ENCODE measurements at places on chromosomes 13 and 19.

GRCh38 chr13:34413538-34414210 is 528.4 kb upstream of the NBEA start:
- DNase-seq: no peak

DNA sequence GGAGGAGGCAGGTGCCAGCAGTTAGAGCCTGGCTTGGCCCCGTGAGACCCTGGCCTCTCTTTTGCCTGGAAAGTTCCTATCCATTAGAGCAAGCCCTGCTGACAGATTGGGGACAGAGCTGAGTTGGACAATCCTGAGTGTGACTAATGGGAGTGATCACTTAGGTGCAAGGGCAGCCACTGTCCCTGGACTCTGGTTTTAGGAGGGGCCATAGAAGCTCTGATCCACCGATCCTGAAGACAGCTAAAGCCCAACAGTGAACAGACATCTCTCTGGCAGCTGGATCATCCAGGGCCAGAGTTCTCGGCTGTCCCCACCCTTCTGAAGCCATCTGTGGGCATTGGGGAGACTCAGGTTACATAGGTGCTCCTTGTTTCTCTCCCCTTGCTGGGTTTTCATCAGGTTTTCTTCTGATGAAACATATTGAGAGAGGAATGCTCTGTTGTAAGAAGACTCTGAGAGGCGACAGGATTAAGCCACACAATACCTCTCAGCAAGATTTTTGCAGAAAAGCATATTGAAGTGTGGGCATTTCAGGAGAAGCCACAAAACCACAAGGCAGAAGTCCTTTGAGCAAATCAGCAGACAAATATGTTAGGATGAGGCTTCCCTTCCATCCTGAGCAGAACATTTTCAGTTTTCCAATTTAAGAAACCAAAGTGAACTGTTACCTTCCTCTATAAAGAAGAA is 288.0 kb upstream of the MAB21L1 start:
- DNase-seq: peak; percentile 64

DNA sequence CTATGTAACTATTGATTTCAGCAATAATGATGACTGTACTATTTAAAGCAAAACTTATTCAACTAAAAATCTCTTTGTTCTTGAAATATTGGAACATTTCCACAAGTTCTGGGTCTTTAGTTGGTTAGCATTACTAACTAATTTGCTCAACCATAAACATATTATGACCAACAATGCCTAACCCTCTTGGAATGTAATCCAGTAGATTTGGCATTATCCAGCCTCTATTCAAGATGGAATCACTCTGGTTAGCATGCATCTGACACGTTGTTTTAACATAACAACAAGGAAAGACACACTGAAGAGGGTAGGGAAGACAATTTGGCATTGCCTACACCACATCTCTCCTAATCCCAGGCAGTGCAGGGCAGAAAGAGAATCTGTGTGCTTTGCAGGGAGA is 941.3 kb upstream of the PCDH20 start:
- DNase-seq: no peak

- no peak for DNase-seq
Measured at GRCh38 chr13:24328145-24328544, 18.8 kb downstream of the C1QTNF9 start.

DNA sequence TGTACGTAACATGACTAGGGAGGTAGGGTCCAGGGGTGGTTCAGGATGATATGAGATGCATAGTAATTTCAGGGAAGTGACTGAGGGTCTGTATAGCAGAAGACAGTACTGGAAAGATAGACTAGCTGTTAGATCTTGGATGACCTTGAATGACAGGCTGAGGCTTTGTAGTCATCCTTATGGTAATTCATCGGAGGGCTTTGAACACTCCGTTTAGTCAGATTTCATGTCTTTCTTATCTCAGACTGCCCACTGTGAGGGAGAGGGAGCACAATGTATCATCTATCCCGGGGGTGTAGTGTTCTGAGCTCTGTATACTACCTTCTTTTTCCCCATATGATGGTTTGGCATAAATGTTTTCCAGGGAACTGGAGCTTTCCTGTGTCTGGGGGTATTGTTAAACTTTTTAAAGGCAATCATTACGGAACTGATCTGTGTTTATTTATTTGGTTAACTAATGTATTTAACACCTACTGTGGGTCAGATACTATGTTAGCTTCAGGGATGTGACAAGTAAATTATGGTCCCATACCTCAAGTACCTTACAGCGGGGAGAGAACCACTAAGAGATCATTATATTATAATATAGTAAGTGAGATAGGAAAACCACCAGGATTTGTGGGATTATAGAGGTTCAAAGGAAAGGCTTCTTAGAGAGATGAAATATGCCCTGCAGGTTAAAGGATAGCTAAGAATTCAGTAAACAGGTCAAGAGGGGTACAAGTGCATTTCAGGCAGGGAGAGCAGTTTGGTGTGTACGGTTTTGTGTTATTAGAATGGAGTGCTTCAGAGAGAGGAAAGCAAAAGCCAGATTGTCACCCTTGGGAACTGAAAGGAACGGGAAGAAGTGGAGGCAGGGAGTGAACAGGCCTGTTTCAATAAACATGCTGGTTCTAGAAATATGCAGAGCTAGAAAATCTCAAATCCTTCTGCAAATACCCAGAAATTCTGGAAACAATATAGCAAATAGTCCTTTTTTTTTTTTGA is 164.8 kb upstream of the KL start:
- no peak for DNase-seq

- peak; percentile 80 for DNase-seq
Measured at GRCh38 chr13:84430015-84430414, 547.7 kb upstream of the SLITRK1 start.

- DNase-seq: no peak
Measured at GRCh38 chr19:48553676-48554384, 1.9 kb downstream of the SULT2B1 start.

GRCh38 chr13:29448174-29448573 is 147.3 kb downstream of the SLC7A1 start:
- no peak for DNase-seq

DNA sequence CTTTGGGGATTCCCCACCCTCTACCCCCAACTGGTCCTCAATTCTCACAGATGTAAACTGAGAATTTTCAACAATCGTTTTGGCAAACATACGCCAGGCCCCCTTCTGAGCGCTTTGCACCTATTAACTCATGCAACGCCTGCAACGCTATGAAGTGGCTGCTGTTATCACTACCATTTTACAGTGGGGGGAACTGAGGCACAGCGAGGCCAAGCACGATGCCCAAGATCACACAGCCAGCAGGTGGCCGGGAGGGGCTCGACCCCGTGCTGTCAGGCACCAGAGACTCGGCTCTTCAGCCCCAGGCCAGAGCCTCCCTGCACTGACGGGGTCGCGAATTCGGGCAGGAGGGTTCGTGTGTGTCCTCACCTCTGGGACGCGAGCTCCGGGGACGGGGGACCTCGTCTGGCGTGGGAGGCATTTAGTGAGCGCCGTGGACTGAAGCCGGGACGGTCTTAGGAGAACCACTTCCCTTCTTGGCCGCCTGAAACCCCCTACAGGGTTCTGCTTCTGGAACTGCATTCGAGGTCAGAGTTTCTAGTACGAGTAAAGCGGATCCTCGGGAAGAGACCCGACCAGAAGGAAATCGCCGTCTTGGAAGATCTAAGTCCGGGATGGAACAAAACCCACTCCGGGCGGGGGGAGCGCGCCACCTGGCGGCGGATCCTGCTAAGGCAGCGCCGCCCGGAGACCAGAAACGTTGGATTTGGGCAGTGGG is 21.0 kb downstream of the ZNF114 start:
- DNase-seq: peak; percentile 57

GRCh38 chr19:52734331-52734892 is 432 bp downstream of the ZNF611 start:
- DNase-seq: no peak

- DNase-seq: no peak
Measured at GRCh38 chr13:36612230-36612629, 61.6 kb upstream of the SERTM1 start.

DNA sequence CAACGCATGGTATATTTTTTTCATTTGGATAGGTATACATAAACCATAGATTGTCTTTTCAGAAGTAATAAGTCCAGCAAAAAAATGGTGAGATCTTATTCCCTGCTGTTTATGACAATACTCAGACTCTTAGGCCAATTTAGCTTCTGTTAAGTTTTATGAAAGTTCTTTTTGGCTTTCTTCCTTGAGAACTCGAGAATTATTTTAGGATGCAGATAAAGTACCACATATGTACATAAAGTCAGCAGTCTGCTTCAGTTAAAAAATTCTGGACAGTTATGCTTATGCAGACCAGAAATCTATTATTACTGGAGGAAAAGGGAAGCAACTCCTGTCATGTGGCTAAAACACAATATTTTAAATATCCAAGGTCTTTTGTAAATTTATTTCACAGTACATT is 422.9 kb downstream of the GPC6 start:
- no peak for DNase-seq

- no peak for DNase-seq
Measured at GRCh38 chr13:49784886-49785570, 7.5 kb downstream of the KPNA3 start.

DNA sequence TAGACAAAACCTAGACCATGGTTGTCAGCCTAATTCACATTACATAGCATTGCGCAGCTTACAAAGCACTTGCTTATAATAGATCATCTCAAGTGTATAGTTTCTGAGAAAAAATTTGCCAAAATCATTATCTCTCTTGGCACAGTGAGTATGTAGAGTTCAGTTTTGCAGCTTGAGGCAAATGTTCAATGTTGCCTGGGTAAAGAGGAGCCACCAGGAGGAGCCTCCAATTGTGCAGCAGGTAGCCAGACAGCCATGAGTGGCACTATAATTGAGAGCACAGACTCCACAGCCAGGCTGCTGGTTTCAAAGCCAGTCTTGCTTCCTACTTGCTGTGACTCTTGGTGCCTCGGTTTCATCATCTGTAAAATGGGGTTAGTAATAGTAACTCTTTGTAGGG is 24.0 kb upstream of the OLFM4 start:
- no peak for DNase-seq

DNA sequence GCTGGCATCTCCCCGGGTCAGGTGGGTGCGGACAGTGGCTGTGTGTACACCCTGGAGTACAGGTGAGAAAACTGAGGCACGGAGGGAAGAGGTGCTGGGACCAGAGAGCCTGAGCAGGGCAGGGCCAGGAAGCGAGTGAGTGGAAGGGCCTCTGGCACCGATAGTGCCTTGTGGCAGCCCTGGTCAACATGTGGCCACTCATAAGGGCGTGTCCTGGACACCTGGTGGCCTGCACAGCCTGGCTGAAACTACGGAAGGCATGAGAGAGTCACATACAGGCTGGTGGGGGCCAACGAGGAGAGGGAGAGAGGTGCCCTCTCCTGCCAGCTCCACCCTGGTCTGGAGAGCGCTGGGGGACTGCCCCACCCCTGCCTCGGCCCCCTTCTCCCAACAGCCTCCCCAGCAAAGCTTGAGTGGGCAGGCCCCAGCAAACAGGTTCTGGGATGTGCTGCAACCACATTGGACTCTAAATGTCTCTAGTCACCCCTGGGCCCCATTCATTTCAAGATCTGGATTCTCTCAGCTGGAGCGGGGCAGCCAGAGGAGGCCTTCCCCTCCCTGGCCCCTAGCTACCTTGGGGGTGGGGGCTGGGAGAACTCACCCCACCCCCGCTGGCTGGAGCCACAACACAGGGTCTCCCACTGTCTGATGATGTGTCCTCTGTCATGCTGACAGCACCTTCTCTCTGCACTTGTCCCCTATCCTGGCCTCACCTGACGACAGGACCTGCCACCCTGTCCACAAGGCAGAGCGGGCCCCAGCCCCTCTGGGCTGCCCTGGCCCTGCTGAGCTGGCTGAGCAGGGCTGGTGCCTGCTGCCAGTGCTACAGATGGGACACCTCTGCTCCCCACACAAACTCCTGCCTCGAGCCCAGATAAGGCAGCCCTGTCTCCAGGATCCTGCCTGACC is 5.8 kb downstream of the CBARP start:
- no peak for DNase-seq

DNA sequence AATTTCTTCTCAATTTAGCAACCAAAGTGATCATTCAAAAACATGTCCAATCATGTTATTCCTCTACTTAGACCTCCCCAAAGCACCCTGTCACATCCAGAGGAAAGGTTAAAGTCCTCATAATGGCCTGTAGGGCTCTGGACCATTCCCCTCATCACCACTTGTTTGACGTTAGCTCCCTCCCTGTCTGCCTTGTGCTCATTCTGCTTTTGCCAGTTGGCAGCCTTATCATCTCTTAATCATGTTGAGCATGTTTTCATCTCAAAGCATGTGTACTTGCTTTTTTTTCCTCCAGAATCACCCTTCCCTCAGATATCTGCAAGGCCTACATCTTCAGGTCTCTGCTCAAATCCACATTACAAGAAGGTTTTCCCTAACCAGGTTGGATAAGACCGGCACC is 25.9 kb downstream of the UBAC2 start:
- DNase-seq: no peak

GRCh38 chr19:5417495-5418436 is 37.5 kb upstream of the ZNRF4 start:
- DNase-seq: no peak

- no peak for DNase-seq
Measured at GRCh38 chr13:110245416-110245899, 61.5 kb downstream of the COL4A1 start.

DNA sequence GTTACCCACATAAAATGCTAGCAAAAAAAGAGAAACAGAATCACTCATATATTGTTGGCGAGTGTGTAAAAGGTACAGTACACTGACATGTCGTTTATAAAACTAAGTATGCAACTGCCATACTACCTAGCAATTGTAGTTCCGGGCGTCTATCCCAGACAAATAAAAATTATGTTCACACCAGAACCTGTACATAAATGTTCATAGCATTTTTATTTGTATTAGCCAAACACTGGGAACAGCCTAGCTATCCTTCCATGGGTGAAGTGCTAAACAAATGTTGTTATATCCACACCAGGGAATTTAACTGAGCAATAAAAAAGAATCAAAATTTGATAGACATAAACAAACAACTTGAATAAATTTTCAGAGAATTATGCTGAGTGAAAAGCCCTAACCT is 28.9 kb upstream of the POSTN start:
- no peak for DNase-seq

- peak; percentile 87 for DNase-seq
Measured at GRCh38 chr19:2610637-2611482, 91.6 kb downstream of the GNG7 start.

- no peak for DNase-seq
Measured at GRCh38 chr19:4376991-4377781, 23.2 kb downstream of the SH3GL1 start.

GRCh38 chr19:18761531-18762110 is 29.5 kb downstream of the COMP start:
- DNase-seq: no peak
